ENCODE measurements at places on chromosomes 12 and 14. TPM values are rescaled to one million over a fixed set of nuclear protein-coding genes. Genes with fewer than 3 reads are reported as not detected.

DNA sequence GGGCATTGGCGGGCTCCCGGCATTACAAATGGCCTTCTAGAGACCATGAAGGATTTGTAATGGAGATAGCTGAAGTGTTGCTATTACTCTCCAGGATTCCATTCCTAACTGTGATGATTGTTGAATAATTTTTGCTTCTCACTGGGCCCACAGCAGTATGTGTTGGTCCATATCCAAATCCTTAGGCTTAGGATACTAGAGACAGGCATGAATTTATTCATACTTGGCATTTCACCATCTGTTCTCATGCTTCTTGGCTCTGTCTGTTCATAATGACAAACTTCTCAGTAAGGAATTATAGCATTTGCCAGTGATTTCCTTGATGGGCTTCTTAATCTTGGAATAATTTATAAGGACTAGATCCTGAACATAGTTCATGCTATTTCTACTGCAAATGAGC is 832.9 kb downstream of the C12orf50 start:
- no peak for DNase-seq

DNA sequence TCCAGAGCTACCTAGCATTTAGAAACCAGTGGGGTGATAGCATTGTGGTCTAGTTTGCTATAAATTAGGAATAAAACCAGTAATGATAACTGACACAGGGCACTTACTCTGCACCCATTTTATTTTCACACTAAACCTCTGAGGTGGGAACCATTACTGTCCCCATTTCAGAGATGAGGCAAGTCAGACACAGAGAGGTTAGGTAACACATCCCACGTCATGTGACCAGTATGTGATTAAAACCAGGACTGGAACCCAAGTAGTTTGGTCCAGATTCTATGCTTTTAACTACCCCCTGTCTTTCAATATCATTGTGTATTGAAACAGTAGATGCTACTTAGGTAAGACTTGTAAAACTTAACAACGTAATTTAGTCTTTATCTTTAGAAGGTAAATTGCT is 110.2 kb downstream of the PLXNC1 start:
- no peak for DNase-seq

- DNase-seq = no peak
Measured at GRCh38 chr12:21718944-21719650, 55.4 kb downstream of the KCNJ8 start.

GRCh38 chr12:87274594-87275245 is 754.5 kb downstream of the C12orf50 start:
- DNase-seq = no peak

- DNase-seq = no peak
Measured at GRCh38 chr12:79710707-79711483, 20.1 kb upstream of the PAWR start.

- no peak for DNase-seq
Measured at GRCh38 chr14:39467889-39468524, 35.8 kb upstream of the FBXO33 start.

- DNase-seq = no peak
Measured at GRCh38 chr14:74425525-74426201, 347 bp downstream of the SYNDIG1L start.

- DNase-seq = no peak
Measured at GRCh38 chr12:56581418-56582145, 48.5 kb downstream of the BAZ2A start.

DNA sequence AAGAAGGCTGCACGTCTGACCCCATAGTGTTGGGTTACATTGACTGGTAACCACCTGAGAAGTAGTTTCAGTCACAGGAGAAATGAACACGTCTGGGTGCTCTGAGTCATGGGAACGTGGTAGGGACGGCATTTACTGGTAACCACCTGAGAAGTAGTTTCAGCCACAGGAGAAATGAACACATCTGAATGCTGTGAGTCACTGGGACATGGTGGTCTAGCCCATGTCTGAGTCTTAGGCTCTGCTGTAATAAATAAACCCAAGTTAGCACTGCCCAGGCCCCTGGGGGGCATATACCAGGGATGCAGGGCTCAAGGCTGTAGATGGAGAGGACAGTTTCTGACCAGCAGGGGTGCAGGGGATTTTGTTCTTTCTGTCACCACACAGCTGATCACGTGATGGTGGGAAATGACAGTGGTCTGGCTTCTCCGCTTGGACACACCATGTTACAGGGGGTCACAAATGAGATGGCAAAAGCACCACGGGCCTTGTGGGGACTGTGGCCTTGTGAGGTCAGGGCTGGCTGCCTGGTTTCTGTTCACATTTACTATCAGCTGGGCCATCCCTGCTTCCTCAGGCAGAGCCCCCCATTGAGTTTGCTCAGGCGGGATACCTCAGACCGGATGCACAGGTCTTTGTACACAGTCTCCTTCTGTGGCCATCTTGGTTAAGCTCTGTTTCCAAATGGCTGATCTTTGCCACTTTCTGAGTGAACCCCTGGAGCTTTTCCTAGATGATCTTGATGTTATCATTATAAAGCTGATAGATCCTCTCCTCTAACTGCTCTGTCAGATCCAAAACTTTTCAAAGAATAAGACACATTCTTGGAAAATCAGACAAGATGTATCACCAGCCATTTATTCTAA is 9.8 kb upstream of the C12orf42 start:
- no peak for DNase-seq

- DNase-seq = no peak
Measured at GRCh38 chr14:69363055-69363454, 35.0 kb downstream of the ERH start.

DNA sequence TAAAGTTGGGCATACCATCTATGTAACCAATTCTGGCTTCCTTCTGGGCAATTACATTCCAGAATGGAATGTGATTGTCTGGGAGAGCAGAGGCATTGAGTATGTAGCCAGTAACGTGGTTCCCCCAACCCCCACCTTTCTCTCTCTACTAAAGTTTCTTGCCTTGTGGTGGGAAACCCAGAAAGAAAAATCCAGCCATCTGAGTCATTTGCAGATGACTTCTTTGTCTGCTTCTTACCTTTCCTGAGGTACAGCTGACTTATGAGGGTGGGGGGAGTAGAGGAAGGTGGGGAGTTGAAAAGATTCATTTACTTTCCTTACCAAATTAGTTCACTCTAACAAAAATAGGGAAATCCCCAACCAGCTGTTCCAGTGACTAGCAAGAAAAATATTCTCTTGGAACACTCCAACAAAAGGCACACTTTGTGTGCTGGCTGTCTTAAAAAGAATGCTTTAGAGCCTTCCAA is 112.1 kb upstream of the FRMD6 start:
- DNase-seq = no peak

GRCh38 chr14:98234208-98234607 is 1037.8 kb downstream of the BCL11B start:
- DNase-seq = no peak

GRCh38 chr12:115251727-115252126 is 567.8 kb upstream of the TBX3 start:
- DNase-seq = no peak

- DNase-seq = no peak
Measured at GRCh38 chr12:43858096-43858495, 22.2 kb downstream of the TMEM117 start.

- no peak for DNase-seq
Measured at GRCh38 chr14:77458249-77458950, 507 bp downstream of the AHSA1 start.

GRCh38 chr12:113467502-113468364 is 3.9 kb downstream of the LHX5 start:
- DNase-seq = no peak

GRCh38 chr14:67986131-67986841 is 166.7 kb downstream of the RAD51B start:
- no peak for DNase-seq

DNA sequence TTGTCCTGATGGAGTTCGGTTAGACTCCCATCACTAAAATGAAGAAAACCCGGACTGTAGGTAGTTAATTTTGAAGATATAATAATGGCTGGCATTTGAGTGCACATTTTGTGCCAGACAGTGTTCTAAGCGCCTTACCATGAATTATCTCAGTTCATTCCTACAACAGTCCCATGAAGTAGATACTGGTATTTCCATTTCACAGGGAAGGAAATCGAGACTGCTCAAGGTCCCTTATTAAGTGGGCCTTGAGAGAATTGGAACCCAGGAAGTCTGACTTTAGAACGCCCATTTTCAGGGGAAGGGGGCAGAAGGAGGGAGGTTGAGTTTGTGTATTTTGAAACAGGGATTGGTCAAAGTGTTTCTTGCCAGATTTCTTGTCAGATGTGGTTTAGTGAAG is 855 bp downstream of the MNAT1 start:
- DNase-seq = no peak

GRCh38 chr12:121996945-121997612 is 24.6 kb upstream of the BCL7A start:
- DNase-seq = no peak

- no peak for DNase-seq
Measured at GRCh38 chr12:124433879-124434278, 133.5 kb downstream of the NCOR2 start.

GRCh38 chr14:57960946-57961785 is 95.3 kb upstream of the SLC35F4 start:
- DNase-seq = no peak

DNA sequence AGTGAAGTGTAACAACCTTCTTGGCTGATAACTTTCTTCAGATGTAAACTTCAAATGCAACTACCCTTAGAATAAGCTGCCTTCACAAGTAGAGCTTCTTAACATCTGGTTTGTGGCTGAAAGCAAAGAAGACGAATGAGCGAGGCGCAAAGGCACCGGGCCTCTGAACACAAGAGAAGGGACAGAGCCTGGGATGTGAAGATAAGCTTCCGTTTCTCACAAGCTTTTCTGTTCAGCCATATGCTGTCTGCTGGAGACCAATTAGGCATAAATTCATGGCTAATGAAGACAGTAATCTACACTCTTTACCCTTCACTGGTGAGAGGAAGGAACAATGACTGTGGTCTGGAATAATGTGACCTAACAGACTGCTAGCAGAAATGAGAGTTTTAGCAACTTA is 195.2 kb downstream of the ATXN7L3B start:
- no peak for DNase-seq

GRCh38 chr14:22973217-22974032 is 8.9 kb downstream of the AJUBA start:
- no peak for DNase-seq

DNA sequence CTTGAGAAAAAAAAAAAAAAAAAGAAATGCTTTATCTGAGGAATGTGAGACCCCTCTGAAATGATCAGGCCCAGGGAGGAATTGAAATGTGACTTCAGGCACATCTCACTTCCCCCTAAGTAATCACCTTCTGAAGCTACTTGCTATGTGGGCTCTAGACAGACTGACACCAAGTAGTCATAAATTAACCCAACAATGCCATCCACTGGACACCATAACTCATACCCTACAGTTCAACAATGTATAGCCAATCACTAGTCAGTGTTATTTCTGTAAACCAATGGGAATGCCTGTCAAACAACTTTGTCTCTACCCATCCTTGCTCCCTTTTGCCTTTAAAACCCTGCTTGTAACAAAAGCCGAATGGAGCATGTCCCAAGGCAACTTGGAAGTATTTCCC is 182.7 kb upstream of the TMPO start:
- DNase-seq = no peak

- DNase-seq = peak; percentile 3
Measured at GRCh38 chr14:28375295-28375694, 391.3 kb upstream of the FOXG1 start.

DNA sequence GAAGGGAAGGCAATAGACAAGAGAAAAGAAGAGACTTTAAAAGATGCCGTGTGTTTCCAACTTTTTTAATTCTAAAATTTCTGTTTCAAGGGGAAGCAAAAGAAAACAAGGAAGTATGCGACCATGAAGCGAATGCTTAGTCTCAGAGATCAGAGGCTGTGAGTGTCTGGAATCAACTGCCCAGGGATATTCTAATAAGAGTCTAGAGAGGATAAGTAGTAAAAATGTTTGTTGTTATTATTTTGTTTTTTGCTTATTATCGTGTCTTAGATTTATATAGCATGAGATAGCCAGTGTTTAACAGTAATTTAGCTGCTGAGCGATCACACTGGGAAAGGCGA is 421 bp downstream of the FCF1 start:
- no peak for DNase-seq

DNA sequence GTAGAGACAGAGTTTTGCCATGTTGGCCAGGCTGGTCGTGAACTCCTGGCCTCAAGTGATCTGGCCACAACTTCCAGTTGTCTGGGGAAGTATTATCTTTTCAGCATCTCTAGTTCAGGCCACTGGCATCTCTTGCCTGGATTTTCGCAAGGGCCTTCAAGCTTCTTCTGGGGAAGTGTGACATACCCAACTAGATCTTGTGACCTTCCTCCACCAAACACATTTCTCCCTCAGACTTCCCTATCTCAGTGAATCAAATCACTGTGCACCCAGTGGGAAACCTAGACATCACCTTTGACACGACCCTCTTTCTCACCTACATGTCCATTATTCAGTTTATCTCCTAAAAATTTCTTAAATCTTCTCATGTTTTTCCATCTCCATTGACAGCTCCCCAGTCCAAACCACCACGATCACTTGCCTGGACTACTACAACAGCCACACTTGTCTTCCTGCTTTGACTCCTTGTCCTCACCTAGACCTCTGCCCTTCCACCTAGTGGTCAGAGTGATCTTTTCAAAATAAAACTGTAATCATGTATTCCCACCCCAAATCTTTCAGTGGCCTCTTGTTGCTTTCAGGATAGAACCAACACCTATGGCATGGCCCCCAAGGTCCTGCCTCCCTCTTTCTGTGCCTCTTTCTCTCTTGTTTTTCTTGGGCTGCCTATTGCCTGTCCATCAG is 3.3 kb downstream of the EEF1AKMT3 start:
- DNase-seq = no peak

DNA sequence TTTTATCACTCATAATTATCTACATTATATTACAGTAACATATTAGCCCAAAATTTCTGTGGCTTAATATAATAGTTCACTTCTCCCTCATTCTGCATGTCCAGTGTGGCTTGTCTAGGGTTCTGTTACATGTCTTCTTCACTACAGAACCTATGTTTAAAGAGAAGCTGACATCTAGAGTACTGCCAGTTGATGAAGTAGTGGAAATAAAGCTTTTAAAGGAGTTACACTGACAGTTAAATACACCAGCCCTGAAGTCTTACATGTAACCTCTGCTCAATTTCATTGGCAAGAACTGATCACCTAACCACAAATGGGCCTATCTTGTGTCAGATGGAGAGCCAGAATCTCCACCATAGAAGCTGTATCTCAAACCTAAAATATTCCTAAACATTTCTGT is 32.9 kb downstream of the RPS6KA5 start:
- no peak for DNase-seq

The SLC17A8 gene
- polyA plus RNA-seq = 0.50 TPM

The SDR39U1 gene
- 57.5 TPM for polyA plus RNA-seq

The POTEG gene
- polyA plus RNA-seq = not detected

The NID2 gene
- polyA plus RNA-seq = 121 TPM

The STXBP6 gene
- polyA plus RNA-seq = 8.2 TPM

The CCDC196 gene
- polyA plus RNA-seq = 0.24 TPM

The CCDC197 gene
- polyA plus RNA-seq = not detected

The CGRRF1 gene
- 37.5 TPM for polyA plus RNA-seq

The SIX6 gene
- not detected for polyA plus RNA-seq

The SLCO1C1 gene
- 0.86 TPM for polyA plus RNA-seq

The IL31 gene
- not detected for polyA plus RNA-seq

The RPS6KL1 gene
- polyA plus RNA-seq = 1.7 TPM

The PPM1H gene
- polyA plus RNA-seq = 27.7 TPM

The INSM2 gene
- not detected for polyA plus RNA-seq
